ENCODE measurements at places on chromosomes 12 and 14.

DNA sequence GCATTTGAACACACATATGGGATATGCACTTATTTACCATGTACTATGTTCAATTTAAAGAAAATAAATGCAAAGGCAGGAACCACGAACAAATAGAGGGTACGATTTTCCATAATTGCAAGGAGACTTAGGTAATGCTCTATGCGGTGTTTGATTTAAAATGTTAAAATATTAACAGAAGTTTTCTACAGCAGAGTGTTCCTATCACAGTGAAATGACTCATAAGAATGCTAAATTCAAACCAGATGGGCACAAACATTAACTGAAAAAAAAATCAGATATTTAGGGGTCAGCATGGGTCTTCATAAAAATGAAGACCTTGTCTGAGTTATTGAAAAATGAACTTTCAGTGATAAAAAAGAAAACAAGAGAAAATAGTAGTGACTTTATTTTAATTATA, 65.4 kb downstream of the LLPH start:
- DNase-seq, result no peak

DNA sequence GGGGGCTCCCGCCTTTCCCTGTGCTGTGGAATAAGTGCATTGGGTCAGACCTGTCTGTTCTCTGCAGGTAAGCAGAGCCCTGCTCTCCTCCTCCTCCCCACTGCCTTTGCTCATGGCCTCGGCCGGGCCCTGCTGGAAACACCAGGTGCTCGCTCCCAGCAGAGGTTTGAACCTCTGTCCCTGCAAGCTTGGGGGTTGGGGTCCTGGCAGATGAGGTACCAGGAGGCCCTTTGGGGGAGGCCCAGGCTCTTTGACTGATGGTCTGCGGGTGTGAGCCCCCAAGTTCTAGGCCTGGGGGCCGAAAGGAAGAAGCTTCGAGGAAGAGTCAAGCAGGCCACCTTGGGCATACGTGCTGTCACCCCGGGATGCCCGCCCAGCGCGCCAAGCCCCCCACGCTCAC, 22.1 kb upstream of the CEP170B start:
- no peak for DNase-seq

DNA sequence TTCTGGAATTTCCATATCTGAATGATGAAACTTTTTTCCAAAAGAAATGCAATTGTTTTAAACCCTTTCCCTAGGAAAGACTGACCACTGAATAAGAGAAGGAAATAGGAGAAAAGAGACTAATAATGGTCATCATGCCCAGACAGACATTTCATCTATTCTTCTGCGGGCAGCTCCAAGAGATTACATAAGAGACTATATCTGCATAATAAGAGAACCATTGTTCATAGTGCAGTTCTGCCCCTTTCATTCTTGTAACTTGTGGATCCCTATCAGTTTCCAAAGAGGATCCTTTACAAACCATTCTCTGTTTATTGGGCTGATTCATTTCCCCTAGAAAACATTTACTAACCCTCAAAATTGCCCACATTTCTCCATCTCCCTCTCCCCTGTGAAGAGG, 197.8 kb downstream of the FSCB start:
- DNase-seq, result no peak

DNA sequence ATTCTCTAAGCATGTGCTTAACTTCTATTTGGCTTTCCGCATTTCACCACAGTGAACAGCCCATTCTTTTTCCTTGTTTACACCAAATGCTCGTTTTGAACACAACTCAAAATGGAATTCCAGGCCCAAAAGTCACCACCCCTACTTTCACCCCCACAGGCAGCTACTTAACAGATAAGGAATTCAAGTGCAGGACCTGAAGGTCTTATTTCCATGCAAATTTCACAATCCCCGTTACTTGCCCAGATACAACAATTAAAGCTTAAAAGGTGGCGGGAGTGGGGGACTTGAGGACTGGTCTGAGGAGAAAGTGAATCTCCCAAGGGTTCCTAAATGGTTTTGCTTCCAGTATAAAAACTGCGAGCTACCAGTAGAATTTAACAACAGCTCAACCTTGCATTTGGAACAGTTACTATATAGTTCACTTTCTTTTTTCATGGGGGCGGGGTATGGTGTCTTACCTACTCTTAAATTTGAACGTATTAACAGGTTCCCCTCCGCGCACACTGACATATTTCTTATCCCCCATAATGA, 3.7 kb downstream of the USP44 start:
- peak; percentile 10 for DNase-seq

DNA sequence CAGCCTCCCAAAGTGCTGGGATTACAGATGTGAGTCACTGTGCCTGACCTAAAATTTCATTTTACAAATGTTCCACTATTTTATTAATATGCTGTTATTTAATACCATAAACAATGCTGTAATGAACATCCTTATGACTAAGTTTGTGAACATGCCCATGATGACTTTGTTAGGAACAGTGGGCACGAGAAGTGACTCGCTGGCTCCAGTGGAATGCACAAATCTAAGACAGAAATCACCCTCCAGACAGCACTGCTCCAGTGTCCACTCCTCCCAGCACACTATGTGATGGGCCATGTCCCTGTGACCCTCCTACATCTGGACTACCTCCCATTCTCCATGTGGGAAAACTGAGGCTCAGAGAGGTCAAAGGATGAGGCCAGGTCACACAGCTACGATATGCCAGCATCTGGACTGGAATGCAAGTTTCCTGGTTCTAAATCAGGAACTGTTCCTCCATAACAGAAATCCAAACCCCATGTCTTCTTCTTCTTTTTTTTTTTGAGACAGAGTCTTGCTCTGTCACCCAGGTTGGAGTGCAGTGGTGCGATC, 57.9 kb downstream of the GPR68 start:
- peak; percentile 43 for DNase-seq

DNA sequence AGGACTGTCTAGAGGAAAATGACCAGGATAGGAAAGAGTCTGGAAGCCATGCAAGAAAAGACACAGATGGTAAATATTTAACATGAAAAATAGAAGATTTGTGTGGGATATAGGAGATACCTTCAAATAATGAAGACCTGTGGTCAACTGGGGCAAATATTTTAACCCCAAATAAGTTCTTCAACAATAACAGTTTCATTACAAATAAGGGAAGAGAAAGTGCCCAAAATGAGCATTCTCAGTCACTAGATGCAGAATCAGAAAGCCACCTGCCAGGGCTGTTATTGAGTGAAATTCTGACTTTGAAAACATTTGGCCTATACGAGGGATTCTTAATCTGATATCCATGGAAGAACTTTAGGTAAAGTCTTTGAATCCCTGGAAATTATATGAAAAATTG, 231.2 kb upstream of the PLEKHG7 start:
- no peak for DNase-seq

DNA sequence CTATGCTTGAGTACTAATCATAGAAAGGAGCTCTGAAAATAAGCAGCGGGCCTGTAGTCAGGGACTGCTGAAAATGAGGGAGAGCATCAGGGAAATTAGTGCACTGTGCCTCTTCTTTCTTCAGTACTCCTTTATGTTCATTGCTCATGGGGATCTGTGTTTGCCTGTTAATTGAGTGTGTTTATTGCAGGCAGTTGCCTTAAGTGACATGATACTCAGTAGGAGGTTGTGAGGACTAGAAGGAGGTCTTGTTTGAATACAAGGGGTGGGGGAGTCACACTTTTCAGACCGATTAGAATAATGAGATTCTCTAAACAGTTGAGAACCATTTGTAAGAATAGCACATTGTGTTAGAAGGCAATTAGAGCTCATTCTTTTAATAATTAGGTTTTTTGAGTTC, 102.6 kb upstream of the SLCO1C1 start:
- no peak for DNase-seq

GRCh38 chr12:6336079-6336888, 5.6 kb downstream of the TNFRSF1A start:
- peak; percentile 99 for DNase-seq

DNA sequence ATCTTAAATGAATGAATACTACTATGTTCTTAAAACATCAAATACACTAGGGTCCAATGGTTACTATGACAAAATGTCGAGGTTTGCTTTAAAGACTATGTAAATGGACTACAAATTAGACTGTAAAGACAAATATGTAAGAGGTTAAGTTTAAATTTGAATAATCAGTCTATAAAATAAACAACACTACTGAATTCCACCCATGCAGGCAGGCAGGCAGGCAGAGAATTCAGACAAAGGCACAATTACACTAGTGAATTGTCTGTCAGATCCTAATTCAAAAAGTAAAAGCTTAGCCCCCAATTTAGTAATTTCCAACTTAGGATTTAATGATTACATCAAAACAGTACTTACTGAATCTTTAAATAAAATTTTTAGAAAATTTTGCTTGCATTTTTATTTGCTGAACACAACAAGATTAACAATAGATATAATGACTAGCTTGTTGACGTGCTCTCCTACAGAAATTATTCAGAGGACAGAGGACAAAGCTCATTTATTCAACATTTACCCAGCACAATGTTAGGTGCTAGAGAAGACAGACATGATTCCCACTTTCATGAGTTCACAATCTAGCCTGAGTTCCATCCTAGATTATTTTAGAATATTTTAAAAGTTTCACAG, 97.4 kb downstream of the CDK17 start:
- no peak for DNase-seq

- DNase-seq, result no peak
These were observed 48.7 kb upstream of the USP15 start for GRCh38 chr12:62211510-62211909.

DNA sequence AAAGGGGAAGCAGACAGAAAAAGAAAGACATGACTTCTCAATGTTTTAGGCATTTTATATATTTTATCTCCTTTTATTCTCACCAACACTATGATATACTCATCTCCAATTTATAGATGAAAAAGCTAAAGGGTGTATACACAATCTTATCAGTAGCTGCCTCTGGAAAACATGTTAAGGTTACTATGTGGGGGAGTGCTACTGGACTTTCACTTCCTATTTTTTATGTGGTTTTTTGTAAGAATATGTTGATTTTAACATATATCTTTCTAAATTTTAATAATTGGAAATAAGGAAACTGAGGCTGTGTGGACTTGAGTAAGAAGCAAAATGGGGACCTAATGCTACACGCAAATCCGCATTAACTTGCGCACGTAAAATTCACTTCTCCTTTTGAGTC, 99.6 kb upstream of the PDE3A start:
- DNase-seq, result no peak

DNA sequence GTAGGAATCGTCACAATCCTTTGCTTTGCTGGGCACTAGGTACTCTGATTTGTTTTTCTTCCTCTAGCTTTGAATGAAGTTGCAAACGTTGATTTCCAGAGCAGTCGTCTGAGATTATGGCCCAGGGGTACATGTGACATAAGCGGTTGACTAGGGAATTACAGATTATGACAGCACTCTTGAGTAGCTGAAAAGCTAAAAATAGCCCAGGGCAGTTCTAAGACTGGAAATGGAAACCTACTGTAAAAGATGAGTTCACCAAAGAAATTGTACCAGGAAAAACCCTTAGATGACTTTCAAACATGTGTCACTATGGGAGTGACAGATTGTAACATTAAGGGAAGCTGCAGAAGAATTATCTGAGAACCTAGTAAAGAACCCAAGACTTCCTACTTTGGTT, 108.5 kb downstream of the ANO6 start:
- peak; percentile 48 for DNase-seq

DNA sequence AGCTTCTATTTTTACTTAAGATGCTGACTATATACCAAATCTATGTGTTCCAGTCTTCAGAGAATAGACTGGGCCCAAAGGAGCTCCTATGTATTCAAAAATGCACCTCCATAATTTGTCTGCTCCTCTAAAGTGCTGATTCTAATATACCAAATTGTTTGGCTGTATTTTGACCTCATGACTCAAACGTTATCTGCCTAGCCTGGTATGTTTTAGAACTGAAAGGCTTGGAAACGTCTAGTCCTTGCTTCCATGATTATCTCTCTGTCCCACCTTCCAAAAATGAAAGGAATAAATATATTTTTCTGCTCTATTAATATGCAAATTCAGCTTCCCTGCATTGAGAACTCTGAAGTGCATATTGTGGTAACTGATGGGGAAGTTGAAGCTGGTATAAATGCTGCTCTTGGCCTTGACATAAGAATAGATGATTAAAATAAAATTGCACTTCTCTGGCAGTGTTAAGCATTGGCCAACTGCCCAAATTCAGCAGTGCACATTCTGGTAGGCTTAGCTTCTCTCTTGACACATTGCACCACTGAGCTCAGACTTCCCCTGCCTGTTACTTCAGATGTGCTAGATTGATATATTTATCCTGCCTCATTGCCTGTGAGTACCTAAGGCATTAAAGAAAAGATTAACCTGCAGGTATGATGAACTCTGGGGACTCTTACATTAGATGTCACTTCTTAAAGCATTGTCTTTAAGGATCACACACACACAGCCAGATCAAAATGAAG, 882.3 kb downstream of the RPS29 start:
- no peak for DNase-seq

GRCh38 chr14:95328729-95329503, 9.2 kb upstream of the CLMN start:
- peak; percentile 23 for DNase-seq

- peak; percentile 23 for DNase-seq
These were observed 638.5 kb upstream of the MIS18BP1 start for GRCh38 chr14:45891417-45892080.

GRCh38 chr12:75974323-75975187, 57.0 kb downstream of the PHLDA1 start:
- DNase-seq, result no peak

DNA sequence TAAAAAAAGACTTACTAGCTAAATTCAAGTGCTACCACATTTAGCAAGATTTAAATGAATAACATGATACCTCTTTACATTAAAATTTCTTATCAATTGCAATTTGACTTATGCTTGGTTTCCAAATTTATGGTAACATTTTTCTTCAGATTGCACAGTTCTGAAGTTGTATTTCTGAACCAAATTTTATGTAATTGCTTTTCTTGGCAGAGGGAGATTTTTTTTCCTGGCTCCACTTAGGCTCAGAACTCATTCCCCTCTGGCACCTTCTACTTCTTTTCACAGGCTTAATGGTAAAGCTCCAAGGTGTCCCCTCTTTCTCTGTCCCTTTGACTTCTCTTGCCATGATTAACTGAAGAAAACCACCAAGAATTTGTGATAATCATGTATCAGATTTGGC, 99.8 kb upstream of the TMTC1 start:
- no peak for DNase-seq

GRCh38 chr14:55724736-55725135, 144.7 kb downstream of the KTN1 start:
- no peak for DNase-seq

- DNase-seq, result peak; percentile 95
These were observed 17.6 kb upstream of the EID3 start for GRCh38 chr12:104285740-104286515.

- DNase-seq, result no peak
These were observed 38.3 kb upstream of the TMTC2 start for GRCh38 chr12:82648259-82648909.

DNA sequence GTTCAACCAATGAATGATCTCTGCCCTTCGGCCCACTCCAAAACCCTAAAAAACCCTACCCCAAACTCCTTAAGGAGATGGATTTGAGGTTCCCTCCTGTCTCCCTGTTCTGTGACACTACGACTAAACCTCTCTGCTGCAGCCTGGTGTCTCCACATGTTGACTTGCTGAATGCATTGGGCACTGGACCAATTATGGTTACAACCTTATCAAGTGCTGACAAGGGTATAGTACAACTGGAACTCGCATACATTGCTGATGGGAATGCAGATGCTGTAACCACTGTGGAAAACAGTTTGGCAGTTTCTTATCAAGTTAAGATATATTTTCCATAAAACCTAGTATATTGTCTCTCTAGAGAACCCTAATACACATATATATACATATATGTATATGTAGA, 6.3 kb upstream of the DICER1 start:
- no peak for DNase-seq

GRCh38 chr14:100149851-100150611, 9.4 kb downstream of the DEGS2 start:
- no peak for DNase-seq

GRCh38 chr12:55797068-55797467, 20.5 kb downstream of the SARNP start:
- DNase-seq, result peak; percentile 41

GRCh38 chr14:62691647-62692489, 353.4 kb downstream of the KCNH5 start:
- peak; percentile 63 for DNase-seq
